ENCODE measurements at places on chromosomes 13 and 19.

GRCh38 chr13:106865716-106866440 is 297.9 kb upstream of the ARGLU1 start:
- no peak for DNase-seq

DNA sequence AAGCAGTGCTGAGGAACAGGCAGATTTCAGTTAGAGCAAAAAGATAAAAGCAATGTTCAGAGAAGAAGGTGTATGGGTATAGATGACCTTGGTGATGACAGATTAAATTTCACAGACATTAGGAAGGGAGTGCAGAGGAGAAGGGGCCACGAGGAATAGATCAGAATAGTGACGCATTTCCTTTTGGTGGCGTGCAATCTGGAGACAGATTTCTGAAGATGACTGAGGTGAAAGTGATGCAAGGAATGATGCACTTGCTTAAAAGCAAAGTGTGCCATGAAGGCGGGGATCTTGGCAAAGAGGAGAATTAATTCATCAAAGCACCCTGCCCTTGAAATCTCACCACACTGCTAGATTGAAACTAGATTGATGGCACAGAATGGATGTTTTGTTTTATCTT is 202.4 kb downstream of the ITGBL1 start:
- DNase-seq = no peak

DNA sequence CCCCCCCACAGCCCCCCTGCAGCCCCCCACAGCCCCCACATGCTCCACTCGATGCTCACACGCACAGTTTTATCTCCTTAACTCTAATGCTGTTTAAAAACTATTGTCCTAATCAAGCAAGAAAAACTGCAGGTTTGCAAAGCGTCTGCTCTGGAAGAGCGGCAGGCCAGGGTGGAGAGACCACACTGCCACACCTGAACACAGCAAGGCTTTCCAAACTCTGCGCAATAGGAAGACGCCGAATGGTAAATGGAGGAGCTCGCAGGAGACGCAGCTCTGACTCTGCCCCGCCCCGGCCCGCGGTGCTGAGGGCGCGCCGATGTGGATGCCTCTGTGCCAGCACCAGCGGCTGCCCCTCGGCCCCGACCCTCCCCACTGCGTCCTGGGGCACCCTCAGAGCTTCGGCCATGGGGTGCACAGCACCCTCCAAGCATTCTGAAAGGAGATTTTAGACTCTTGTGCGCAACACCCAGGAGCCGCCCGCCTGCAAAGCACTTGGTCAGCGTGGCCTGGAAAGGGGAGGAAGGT is 32.4 kb downstream of the RASA3 start:
- no peak for DNase-seq

DNA sequence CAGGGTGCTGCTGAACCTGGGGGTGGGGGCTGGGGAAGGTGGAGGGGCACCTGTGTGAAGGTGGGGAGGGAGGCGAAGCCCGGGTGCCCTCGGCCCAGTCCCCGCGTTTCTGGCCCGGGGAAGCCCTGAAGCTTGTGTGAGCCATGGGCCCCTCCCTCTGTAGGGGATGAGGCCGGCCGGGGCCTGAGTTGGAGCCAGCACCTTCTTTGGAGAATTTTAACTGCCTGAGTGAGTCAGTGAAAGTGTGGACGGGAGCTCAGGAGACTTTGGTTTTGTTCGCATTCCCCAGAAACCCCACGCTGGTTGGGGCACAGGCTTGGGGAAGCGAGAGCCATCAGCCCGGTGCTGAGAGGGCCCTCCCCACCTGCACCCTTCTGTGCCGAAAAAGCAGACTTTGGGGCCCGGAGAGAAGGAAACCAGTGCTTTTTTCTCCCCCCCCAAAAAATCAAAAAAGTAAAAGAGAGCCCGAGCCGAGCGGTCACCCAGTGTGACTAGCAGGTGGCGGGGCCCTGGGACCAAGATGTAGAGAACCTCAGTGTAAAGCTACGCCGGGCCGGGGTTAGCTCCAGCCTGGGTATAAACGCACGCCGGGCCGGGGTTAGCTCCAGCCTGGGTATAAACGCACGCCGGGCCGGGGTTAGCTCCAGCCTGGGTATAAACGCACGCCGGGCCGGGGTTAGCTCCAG is 45.1 kb downstream of the TMEM255B start:
- DNase-seq = peak; percentile 71

DNA sequence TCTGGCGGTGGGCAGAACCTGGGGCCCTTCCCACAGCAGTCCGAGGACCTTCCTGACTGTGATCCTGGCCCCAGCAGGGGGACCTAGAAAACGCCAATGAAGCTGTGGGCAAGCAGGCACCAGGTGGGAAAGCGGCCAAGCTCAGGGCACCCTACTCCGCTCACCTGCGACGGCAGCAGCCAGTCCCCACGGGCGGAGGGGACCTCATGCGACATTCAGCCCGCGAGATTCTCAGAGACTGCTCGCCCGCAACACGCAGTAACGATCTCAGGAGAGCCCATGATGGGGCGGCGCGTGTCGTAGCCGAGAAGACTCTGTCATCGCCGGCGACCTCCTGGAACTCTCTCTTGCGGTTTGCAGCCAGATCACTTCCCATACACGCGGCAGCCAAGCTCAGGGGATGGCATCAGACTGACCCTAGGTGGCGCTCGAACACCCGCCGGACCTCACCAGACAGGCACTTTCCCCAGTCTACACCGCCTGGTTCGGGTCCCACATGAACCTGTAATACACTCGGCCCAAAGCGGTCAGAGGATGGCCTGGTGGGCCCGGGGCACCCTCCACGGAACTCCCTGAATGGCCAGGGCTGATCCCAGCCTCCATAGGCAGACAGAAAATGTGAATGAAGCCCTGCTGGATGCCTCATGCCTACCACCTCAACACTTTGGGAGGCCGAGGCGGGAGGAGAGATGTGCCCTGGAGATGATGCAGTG is 26.5 kb downstream of the MAN2B1 start:
- DNase-seq = peak; percentile 91

DNA sequence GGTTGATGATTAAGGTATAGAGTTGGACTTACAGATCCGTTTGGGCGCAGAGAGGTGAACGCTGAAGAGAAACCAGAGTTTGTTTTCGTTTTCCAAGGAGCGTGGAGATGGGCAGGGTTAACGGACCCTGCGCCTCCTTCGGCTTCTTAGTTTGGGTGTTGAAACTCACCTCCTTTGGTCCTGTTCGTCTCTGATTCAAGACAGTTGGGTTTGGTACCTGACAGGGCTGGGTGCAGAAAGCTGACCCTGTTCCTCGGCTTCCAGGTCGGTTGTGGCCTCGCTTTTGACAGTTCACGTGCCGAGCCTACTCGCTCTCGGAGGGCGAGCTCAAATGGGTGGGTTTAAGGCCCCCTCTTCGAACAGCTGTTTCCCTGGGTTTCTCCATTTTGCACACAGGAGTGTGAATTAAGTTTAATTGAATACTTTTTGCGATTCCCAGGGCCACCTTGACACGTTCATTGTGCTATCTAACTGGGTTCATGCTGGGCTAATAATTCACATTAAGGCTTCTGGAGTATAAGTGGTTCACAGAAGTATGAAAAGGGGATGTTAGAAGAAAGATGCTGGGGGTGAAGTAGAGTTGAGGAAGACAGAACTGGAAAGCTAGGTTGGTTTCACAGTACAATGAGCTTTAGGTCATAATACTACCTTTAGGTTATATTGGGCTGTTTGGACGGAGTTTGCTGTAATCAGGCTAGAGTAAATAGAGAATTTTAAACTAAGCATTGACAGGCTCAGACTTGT is 638 bp downstream of the USPL1 start:
- DNase-seq = no peak

GRCh38 chr13:105462098-105462497 is 1073.4 kb downstream of the EFNB2 start:
- no peak for DNase-seq

GRCh38 chr19:48737360-48737998 is 2.9 kb downstream of the RASIP1 start:
- no peak for DNase-seq

DNA sequence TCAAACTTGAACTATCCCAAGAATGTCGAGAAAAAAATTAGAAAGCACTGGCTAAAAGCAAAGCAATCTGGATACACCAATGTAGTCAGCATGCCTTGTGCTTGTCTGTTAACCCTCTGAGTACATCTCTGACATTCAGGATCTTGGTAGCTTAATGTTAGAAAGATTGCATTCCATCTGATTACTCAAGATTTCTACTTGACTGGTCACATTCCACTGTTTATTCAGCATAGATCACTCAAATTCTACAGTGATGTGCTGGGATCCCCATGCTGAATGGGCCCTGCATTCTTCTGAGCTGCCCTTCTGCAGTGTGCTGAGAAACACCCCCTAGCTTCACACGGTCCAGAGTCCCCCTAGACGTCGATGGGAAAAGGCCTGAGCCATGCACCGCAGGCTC is 295.4 kb upstream of the MAB21L1 start:
- DNase-seq = no peak

GRCh38 chr19:28242317-28242927 is 970.5 kb downstream of the UQCRFS1 start:
- no peak for DNase-seq

- DNase-seq = no peak
Observed at GRCh38 chr13:23845105-23845725, 44.0 kb downstream of the MIPEP start.

DNA sequence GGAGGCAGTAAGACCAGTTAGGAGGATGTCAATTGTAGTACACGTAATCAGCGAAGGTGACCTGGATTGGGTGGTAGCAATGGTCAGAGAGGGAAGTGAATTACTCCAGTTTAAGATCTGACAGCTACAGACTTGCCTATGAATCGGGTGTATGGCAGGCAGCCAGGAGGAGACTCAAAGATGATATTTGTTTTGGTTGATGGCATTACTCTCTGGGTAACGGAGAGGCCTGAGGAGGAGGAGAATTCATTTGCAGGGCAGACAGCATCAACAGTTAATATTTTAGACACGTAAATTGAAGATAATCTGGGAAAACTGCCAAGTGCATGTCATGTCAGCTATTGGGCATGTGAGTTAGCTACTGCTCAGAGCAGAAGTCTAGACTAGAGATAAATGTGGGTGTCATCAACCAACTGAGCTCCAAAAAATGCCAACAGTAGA is 109.2 kb downstream of the SGCG start:
- DNase-seq = no peak

GRCh38 chr19:13875824-13876223 is 1.1 kb upstream of the NANOS3 start:
- DNase-seq = no peak
